Colonic mucosa (tissue), 4 donors: ENCODE measurements at places on chromosomes 4 and X. TPM values are rescaled to one million over a fixed set of nuclear protein-coding genes. Genes with fewer than 3 reads are reported as not detected.

DNA sequence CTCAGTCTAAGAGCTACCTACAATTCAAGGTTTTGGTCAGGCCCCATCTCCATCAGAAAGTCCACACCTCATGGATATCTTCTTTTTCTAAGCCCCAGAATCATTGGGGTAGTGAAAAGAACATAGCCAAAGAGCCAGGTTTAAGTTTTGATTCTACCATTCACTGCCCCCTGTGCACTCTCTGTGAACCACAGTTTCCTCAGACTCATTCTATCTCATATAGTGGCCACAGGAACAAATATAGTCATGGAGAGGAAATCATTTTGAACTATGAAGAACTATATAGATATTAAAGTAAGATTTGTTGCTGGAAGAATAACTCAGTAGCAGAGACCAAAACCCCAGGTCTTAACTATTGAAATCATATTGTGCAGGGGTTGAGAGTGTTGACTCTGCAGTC, 3.3 kb downstream of the SYTL5 start:
- H3K27me3 ChIP-seq, result no peaks in the 10 kb centered on the region
- no peak overlapping the region for H3K27ac ChIP-seq
- no peak for DNase-seq

GRCh38 chrX:11423362-11423818, 130.2 kb downstream of the AMELX start:
- peak; percentile 25 for DNase-seq
- H3K4me1 ChIP-seq, result no peaks in the 10 kb centered on the region
- H3K27me3 ChIP-seq, result no peaks in the 10 kb centered on the region
- H3K36me3 ChIP-seq, result no peaks in the 10 kb centered on the region

DNA sequence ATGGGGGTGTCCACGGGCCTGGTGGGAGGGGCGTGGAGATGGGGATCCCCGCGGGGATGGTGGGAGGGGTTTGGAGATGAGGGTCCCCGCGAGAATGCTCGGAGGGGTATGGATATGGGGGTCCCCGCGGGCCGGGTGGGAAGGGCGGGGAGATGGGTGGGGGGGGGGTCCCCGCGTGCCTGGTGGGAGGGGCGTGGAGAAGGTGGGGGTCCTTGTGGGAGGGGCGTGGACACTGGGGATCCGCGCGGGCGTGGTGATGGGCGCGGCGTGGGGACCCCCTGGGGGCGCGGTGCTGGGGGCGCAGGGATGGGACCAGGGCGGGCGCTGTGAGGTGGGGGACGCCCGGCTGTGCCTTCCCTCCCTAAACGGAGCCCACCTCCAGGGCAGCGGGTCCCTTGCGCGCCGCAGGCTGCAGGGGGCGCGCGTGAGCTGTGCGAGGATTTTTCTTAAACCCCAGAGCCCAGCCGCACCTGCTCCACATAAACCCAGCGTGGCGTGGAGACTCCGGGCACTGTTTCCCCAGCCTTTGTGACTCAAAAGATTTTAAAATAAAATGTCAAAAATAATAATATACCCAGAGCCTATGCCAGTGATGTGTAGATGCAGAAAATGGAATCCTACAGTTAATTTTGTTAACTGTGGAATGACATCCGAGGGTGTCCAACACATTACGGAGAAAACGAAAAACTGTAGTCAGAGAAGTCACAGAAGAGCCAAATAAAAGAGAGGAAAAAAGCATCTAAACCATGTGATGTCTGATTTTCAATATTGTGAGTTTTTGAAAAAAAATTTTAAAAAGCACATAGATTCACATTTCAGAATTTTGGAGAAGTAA, 1.5 kb upstream of the ASMTL start:
- H3K4me1 ChIP-seq, result no peaks in the 10 kb centered on the region
- H3K27me3 ChIP-seq, result no peaks in the 10 kb centered on the region
- peak; percentile 92 for DNase-seq
- peak overlapping the region; percentile 31 for H3K4me3 ChIP-seq
- no peak overlapping the region for H3K27ac ChIP-seq

- H3K4me3 ChIP-seq, result no peak overlapping the region
- H3K27ac ChIP-seq, result no peak overlapping the region
- DNase-seq, result no peak
Observed at GRCh38 chr4:122709236-122709635, 23.3 kb upstream of the BBS12 start.

- no peak overlapping the region for H3K4me3 ChIP-seq
- no peak overlapping the region for H3K27ac ChIP-seq
- H3K36me3 ChIP-seq, result no peaks in the 10 kb centered on the region
- no peaks in the 10 kb centered on the region for H3K4me1 ChIP-seq
- DNase-seq, result no peak
Observed at GRCh38 chr4:64417974-64418373, 8.7 kb upstream of the TECRL start.

FRAS1 gene
- total RNA-seq, result 2.1 TPM

GRCh38 chr4:73603854-73604584, 16.2 kb downstream of the RASSF6 start:
- no peak for DNase-seq
- H3K4me3 ChIP-seq, result no peak overlapping the region
- H3K27ac ChIP-seq, result peak overlapping the region; percentile 81

- H3K36me3 ChIP-seq, result no peaks in the 10 kb centered on the region
- H3K27me3 ChIP-seq, result no peaks in the 10 kb centered on the region
- peaks cover 3% of the 10 kb centered on the region for H3K4me1 ChIP-seq
- H3K27ac ChIP-seq, result no peak overlapping the region
- H3K4me3 ChIP-seq, result no peak overlapping the region
Observed at GRCh38 chr4:74041418-74041817, 2.9 kb upstream of the CXCL3 start.

GRCh38 chrX:19670321-19670750, 155.0 kb upstream of the MAP3K15 start:
- H3K27ac ChIP-seq, result peak overlapping the region; percentile 69
- H3K4me1 ChIP-seq, result no peaks in the 10 kb centered on the region
- DNase-seq, result no peak
- H3K4me3 ChIP-seq, result peak overlapping the region; percentile 8

GRCh38 chr4:70722199-70722791, 531 bp downstream of the RUFY3 start:
- no peaks in the 10 kb centered on the region for H3K27me3 ChIP-seq
- no peak for DNase-seq
- H3K4me3 ChIP-seq, result no peak overlapping the region
- no peak overlapping the region for H3K27ac ChIP-seq
- H3K36me3 ChIP-seq, result no peaks in the 10 kb centered on the region

GRCh38 chr4:40957281-40957680, 207.5 kb downstream of the NSUN7 start:
- no peak for DNase-seq
- no peaks in the 10 kb centered on the region for H3K27me3 ChIP-seq
- no peaks in the 10 kb centered on the region for H3K36me3 ChIP-seq
- no peak overlapping the region for H3K4me3 ChIP-seq

GRCh38 chr4:100483796-100484195, 34.0 kb downstream of the EMCN start:
- DNase-seq, result no peak
- H3K27ac ChIP-seq, result no peak overlapping the region
- no peaks in the 10 kb centered on the region for H3K36me3 ChIP-seq
- H3K27me3 ChIP-seq, result no peaks in the 10 kb centered on the region
- no peak overlapping the region for H3K4me3 ChIP-seq

DNA sequence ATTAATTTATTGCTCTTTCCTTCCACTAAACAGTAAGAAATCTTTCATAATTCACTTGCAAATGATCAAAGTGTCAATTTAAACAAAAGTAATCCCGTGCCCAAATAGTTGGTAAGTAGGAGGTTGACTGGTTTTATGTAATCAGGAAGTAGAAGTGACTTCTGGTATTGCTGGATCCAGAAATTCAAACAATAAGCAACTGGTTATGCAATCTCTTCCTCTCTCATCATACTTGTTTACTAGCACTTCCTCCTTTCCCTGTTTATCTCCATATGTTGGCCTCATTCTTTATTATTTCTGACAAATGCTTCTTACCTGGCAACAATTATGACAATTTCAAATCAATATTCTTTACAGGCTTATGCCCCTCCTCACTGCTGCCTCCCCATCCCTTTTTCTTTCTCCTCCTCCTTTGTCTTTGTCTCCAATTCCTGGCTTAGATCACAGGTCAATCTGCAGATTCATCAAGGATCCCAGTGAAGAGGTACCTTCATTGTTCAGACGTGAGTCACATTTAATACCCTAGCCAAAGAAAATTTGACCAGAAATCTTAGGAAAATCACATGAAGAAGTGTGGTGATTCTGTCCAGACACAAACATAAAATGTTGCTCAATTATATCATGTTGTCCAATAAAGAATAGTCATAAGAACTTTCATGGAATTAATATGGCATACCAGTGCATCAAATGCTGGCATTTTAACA, 323.2 kb upstream of the PCDH7 start:
- H3K27me3 ChIP-seq, result no peaks in the 10 kb centered on the region
- H3K4me1 ChIP-seq, result no peaks in the 10 kb centered on the region
- H3K27ac ChIP-seq, result no peak overlapping the region
- H3K36me3 ChIP-seq, result no peaks in the 10 kb centered on the region
- H3K4me3 ChIP-seq, result no peak overlapping the region

GRCh38 chr4:171812665-171813525, at the start of gene GALNTL6:
GALNTL6 (plus strand) TSS chr4:171813404.
- H3K27ac ChIP-seq, result no peak within 1 kb of the TSS
- peak within 1 kb of the TSS; percentile 10 for H3K4me3 ChIP-seq
- DNase-seq, result no peak
- H3K27me3 ChIP-seq, result peaks cover 17% of the 10 kb centered on the region

DNA sequence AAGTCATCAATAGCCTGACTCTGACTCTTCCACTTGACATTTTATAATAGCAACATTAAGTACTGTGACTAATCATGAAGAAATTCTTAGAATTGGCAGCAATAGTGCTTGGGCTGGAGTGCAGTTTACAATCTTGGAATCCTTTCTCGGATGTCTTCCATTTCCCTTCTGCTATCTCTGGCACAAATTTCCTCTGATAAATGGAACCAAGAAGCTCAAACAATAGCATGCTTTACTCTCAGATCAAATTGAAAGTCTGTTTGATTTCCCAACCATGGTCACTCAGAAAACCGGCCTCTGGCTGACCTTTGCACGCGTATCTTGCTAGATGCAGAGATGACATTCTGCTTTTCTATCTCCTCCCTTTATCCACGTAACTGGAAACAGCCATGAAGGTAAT, 99.0 kb upstream of the SPANXC start:
- DNase-seq, result no peak
- no peaks in the 10 kb centered on the region for H3K27me3 ChIP-seq
- no peaks in the 10 kb centered on the region for H3K36me3 ChIP-seq
- H3K27ac ChIP-seq, result no peak overlapping the region
- no peaks in the 10 kb centered on the region for H3K4me1 ChIP-seq
- H3K4me3 ChIP-seq, result no peak overlapping the region

DNA sequence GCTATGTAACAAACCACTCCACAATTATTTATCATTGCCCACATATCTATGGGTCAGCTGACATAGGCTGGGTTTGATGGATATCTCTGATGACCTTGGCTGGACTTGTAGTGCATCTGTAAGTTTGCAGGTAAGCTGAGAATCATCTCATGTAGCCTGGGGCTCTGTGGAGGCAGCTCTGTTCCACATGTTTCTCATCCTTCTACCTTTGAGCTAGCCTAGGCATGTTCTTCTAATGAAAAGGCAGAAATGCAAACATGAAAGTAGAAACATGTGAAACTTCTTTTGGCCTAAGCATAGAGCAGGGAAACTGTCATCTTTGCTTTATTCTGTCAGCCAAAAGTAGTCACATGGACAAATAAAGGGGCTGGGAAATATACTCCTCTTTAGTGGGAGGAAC, 18.2 kb downstream of the MRPL1 start:
- no peak for DNase-seq
- H3K27me3 ChIP-seq, result no peaks in the 10 kb centered on the region
- H3K4me3 ChIP-seq, result no peak overlapping the region
- H3K36me3 ChIP-seq, result no peaks in the 10 kb centered on the region
- H3K4me1 ChIP-seq, result no peaks in the 10 kb centered on the region

DNA sequence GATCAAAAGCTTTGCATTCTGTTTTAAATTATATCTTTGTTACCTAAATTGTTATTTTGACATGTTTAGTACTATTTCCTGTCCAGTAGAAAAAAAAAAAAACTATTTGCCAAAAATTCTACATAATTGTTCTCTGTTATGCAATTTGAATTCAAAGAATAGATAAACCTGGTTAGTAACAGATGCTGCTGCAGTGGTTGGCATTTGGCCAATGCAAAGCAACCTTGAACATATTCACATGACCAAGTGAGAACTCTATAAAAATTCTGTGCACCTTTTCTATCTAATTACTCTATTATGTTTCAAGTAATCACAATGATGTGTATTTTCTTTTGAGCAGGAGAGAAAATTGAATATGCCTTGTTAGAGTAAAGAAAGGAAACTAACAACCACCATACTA, 1473.4 kb downstream of the RPA4 start:
- H3K27me3 ChIP-seq, result no peaks in the 10 kb centered on the region
- H3K4me3 ChIP-seq, result no peak overlapping the region
- no peak for DNase-seq

GRCh38 chr4:13344216-13344615, 139.9 kb downstream of the RAB28 start:
- H3K4me1 ChIP-seq, result no peaks in the 10 kb centered on the region
- DNase-seq, result no peak
- no peak overlapping the region for H3K4me3 ChIP-seq
- H3K36me3 ChIP-seq, result no peaks in the 10 kb centered on the region
- no peaks in the 10 kb centered on the region for H3K27me3 ChIP-seq

DNA sequence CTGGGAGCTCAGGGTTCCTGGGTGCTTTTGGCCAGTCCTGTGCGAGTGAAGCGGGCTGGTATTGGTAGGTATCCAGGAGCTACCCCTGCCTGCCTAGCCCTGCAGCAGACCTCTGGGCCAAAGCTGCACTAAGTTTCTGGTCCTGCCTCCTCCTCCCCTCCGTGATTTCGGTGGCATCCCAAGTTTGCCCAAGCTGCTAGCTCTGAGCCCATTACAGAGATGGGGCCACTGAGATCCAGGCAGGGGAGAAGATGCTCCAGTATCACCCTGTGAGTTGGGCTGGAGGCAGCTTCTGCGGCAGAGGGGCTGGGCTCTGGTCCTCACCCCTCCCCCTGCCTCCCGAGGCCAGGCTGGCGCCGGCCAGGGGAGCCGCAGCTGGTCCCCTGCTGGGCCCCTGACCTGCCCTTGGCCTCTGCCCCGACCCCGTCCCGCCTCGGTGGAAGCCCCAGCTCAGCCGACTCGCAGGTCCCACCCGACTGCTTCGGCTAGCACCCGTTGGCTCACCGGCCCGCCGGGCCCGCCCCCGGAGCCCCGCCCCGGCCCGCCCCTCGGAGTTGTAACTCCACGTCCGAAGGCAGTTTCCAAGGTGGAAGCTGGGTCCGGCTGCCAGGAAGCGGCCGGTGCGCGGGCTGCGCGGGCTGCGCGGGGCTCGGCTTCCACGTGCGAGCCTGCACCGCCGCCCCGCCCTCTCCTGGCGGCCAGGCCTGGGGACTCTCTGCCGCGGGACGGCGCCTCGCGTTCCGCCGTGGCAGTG, at the start of gene DUSP9:
Gene DUSP9 (plus strand): TSS at position 584 of the 754 bp plus-strand sequence. CDS start 751 bp downstream, outside the sequence.
- peak; percentile 32 for DNase-seq
- no peaks in the 10 kb centered on the region for H3K4me1 ChIP-seq
- H3K27ac ChIP-seq, result no peak within 1 kb of the TSS
- H3K27me3 ChIP-seq, result peaks cover 52% of the 10 kb centered on the region
- H3K4me3 ChIP-seq, result peak within 1 kb of the TSS; percentile 7
- no peaks in the 10 kb centered on the region for H3K36me3 ChIP-seq

KLHL4 gene
- total RNA-seq, result 0.15 TPM
